Vein endothelial cell (primary cell): ENCODE measurements at places on chromosomes 5 and 9. TPM values are rescaled to one million over a fixed set of nuclear protein-coding genes. Genes with fewer than 3 reads are reported as not detected.

The WDR31 gene
- 0.29 and 0.33 TPM in 2 replicates for total RNA-seq

The LHX6 gene
- total RNA-seq = 10.1 and 36.1 TPM in 2 replicates

The OTP gene
- total RNA-seq = not detected in 2 replicates

The ANKRD31 gene
- under 0.01 and 0.10 TPM in 2 replicates for total RNA-seq

The TXNDC8 gene
- total RNA-seq = not detected in 2 replicates

The CTNND2 gene
- 0.10 TPM in 1 of 2 replicates, not detected in the other for total RNA-seq

The MLANA gene
- 0.19 TPM in 1 of 2 replicates, not detected in the other for total RNA-seq
